ENCODE measurements at places on chromosomes 4 and X. TPM values are rescaled to one million over a fixed set of nuclear protein-coding genes. Genes with fewer than 3 reads are reported as not detected.

DNA sequence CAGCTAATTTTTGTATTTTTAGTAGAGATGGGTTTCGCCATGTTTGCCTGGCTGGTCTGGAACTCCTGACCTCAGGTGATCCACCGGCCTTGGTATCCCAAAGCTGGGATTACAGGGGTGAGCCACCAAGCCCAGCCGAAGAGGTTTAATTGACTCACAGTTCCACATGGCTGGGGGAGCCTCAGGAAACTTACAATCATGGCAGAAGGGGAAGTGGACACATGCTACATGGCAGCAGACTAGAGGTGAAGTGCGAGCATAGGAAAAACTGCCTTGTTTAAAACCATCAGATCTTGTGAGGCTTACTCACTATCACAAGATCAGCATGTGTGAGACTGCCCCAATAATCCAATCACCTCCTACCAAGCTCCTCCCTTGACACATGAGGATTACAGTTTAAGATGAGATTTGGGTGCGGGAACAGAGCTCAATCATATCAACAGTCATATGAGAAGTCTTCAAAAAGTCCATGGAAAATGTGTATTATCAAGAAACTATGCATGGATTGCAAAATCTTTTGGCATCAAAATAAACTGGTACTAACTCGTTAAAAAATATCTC, 25.8 kb upstream of the RPL39 start:
- no peak for DNase-seq

DNA sequence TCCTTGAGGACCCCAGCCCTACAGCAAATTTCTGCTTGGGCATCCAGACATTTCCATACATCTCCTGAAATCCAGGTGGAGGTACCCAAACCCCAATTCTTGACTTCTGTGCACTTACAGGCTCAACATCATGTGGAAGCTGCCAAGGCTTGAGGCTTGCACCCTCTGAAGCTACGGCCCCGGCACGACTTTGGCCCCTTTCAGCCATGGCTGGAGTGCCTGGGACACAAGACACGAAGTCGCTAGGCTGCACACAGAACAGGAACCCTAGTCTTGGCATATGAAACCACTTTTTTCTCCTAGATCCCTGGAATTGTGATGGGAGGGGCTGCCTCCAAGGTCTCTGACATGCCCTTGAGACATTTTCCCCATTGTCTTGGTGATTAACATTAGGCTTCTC, 1417.7 kb downstream of the ARAP2 start:
- no peak for DNase-seq

GRCh38 chr4:145954924-145955339, 16.3 kb upstream of the ZNF827 start:
- DNase-seq = no peak

DNA sequence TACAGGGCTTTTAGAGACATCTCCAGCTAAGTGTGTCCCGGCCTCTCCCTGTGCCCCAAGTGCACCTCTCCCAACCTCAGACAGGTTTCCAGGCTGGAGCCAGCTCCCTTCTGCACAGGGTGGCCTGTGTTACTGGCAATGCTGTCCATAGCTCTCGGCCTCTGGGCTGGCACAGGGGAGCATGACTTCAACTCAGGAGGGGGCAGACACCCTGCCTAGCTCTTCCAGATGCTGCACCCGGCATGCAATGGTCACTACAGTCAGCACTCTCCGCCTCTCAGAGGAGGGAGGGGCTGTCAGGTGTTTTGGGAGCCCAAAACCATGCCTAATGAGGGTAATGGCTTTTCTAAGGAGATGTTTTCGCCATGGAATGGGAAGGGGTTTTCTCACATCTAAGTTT, 2.4 kb upstream of the IRAK1 start:
- DNase-seq = no peak

- DNase-seq = no peak
Observed at GRCh38 chr4:90958256-90958895, 831.2 kb downstream of the CCSER1 start.

DNA sequence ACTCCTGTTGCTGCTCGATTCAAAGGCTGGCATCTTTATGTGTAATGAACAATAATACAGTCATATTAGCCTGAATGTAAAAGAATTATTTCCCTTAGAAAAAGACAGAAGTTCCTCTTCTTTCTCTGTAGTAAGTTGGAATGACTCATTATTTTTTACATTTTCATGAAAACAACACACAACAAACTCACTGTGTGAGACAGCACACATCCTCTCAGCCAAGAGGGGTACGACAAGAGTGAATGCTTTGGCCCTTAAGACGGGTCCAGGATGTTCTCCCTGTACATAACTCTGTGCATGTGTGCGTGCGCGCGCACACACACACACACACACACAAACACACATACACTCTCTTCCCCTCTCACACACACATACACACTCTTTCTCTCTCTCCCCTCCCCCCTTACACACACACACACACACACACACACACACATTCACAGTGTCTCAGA, 72.8 kb downstream of the MANBA start:
- no peak for DNase-seq

- DNase-seq = no peak
Observed at GRCh38 chr4:117740736-117741135, 293.6 kb upstream of the NDST3 start.

- DNase-seq = no peak
Observed at GRCh38 chrX:97616883-97617530, 733.3 kb downstream of the RPA4 start.

DNA sequence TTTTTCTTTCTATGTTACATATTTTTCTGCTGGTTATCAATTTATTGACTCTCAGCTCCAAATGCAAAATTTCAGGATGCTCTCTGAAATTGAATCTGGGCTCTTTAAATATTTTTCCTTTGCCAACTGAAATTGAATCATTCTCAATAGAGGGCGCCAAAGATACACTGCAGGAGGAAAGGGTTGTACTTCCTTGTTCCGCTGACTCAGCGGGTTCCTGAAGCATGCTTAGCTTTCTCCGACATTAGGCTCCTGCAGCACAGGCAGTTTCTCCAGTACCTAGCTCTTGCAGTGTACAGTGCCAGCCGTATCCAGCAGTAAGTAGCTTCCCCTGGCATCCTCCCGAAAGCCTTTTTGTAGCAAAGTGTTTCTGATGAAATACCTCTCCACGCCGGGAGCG, 28.8 kb upstream of the CFAP47 start:
- no peak for DNase-seq

GRCh38 chrX:9903146-9903545, 64.0 kb upstream of the CLDN34 start:
- DNase-seq = no peak

GRCh38 chr4:77347351-77347966, 190.5 kb downstream of the CCNG2 start:
- no peak for DNase-seq

DNA sequence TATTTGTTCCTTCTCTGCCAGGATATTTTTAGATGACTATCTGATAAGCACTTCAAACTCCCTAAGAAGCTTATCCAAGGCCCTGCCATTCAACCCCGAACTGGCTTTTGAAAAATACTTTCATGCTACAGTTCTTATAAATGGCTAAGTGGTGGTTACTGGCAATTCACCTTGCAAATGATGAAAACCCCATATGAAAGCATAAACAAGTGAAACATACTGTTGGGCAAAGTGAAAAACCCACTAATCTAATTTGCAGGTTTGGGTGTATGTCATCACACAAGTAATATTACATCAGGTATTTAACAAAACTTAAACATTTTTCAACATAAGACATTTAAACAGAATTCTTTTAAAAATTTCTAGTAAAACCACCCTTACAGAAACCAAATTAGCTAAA, 31.1 kb downstream of the TAPT1 start:
- DNase-seq = no peak

DNA sequence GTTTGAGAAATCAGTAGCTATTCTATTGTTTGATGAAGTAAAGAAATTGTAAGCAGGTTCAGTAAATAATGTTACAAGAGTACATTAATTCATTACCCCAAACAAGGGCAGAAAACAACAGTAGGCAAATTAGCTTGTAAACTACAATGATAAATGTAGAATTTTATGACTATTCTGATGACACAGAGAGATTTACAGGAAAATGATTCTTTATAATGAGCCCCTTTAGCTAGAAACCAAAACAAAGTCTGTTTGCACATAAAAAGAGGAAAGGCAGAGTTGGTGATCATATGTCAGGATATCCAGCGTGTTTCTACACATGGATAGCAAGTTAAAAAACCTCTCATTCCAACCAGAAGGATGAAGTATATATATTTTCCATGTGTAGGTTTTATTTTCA, 204.8 kb downstream of the CFAP299 start:
- no peak for DNase-seq

- no peak for DNase-seq
Observed at GRCh38 chrX:74458736-74459135, 37.4 kb downstream of the SLC16A2 start.

- DNase-seq = no peak
Observed at GRCh38 chrX:71475785-71476540, 56.9 kb upstream of the OGT start.

GRCh38 chr4:130722361-130722760, 1626.4 kb downstream of the C4orf33 start:
- DNase-seq = no peak

DNA sequence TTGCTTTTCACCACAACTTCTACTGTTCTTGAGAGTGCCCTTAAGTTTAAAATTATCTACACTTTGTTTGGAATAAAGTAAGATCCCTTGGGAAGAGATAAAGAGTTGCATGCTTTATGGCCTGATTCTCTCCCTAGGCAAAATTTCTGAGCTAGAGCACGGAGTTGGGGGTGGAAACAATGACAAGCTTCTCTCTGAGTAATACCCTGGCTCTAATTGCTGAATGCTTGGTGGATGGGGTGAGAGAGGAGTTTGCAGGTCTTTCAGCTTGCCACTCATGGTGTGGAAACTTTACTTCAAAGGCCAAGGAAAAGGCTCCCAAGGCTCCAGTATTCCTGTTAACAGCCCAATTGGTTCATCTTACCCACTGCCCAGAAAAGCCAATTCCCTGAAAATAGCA, 26.1 kb upstream of the PRDM8 start:
- no peak for DNase-seq

- no peak for DNase-seq
Observed at GRCh38 chrX:20143111-20143510, 1.5 kb upstream of the EIF1AX start.

DNA sequence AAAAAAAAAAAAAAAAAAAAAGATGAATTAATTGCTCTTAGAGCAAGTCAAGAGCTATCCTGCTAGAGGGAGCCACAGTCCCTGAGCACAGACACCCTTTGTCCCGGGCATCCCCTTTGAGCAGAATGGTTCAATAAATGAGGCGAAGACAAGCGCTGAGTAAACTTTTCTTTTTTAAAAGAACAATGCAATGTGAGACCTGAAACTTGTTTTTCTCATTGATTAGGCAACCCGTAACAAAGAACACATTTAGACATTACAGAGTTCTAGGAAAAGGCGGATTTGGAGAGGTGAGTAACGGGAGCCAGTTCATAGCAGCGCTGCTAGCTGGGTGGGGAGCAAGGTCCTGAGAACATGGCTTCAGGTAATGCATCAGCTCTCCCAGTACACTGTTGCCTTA, 46.1 kb downstream of the GRK4 start:
- no peak for DNase-seq

DNA sequence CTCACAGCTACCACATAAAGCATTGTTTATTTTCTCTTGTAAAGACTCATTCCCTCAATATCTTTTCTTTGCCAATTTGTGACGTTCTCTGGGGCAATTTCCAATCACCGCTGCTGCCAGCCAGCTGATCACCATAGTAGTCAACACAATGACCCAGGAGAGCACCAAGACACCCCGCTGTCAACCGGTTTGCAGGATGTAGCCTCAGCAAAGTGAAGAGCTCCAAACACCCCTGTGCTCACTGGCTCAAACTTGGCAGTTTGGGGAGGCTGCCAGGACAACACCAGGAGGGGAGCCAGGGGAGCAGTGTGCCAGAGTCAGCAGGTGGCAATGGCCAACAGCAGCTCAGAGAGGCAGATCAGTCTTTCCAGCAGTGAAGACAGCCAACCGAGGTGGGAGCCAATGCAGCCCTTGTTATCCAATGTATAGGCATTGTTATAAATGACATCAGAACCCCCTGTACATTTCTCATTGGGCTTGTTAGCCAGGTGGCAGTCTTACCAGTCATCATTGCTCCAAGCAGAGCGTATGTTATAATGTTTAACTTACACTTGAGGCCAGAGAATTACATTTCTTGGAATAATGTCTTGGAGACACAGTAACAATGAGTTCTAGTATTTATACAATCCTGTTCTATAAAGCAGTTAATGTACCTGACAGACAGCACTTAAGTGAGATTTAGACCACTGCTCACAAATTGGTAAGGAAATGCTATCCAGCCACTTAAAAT, 274.9 kb upstream of the GK2 start:
- DNase-seq = no peak

- no peak for DNase-seq
Observed at GRCh38 chrX:108312011-108312410, 126.2 kb downstream of the COL4A6 start.

DNA sequence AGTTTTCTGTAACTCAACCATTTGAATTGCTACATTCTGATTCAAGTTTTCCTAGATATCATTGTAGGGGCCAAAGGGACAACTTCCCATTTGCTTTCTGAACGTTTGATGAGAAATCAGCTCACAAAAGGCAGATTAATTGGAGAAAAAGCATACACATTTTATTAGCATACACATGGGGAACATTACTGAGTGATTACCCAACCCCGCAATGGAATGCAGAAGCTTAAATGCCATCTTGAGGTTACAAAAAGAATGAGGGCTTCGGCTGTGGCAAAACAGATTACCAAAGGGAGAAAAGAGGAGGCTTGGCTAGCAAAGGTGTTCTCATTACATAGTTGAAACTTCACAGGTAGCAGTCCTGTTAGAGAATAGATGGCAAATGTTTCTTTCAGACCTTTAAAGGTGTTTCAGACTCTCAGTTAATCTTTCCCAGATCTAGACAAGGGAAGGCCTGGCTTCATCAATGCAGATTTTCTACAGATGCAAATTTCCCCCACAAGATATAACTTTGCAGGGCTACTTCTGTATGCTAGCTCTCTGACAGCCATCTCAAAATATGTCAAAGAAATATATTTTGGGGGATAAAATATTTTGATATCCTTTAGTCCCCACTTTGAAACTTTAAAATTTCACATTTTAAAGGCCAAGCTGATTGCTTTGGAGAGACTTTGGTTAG, 26.5 kb upstream of the HERC6 start:
- DNase-seq = no peak

GRCh38 chr4:108884596-108884995, 121.7 kb upstream of the ETNPPL start:
- no peak for DNase-seq

Gene HSD17B10
- polyA plus RNA-seq = 144 TPM

Gene HELQ
- 19.9 TPM for polyA plus RNA-seq

Gene GYPA
- polyA plus RNA-seq = not detected

Gene ZCCHC12
- not detected for polyA plus RNA-seq

Gene NLRP2B
- not detected for polyA plus RNA-seq

Gene CCDC149
- not detected for polyA plus RNA-seq

Gene HOPX
- polyA plus RNA-seq = 21.4 TPM

Gene SMR3B
- not detected for polyA plus RNA-seq

Gene GPR50
- not detected for polyA plus RNA-seq

Gene IL13RA2
- not detected for polyA plus RNA-seq

Gene ZDHHC15
- polyA plus RNA-seq = 0.13 TPM

All from naive thymus-derived CD8-positive, alpha-beta T cell (primary cell).